CD4-positive, alpha-beta T cell (primary cell): ENCODE measurements at places on chromosomes 2 and 18.

DNA sequence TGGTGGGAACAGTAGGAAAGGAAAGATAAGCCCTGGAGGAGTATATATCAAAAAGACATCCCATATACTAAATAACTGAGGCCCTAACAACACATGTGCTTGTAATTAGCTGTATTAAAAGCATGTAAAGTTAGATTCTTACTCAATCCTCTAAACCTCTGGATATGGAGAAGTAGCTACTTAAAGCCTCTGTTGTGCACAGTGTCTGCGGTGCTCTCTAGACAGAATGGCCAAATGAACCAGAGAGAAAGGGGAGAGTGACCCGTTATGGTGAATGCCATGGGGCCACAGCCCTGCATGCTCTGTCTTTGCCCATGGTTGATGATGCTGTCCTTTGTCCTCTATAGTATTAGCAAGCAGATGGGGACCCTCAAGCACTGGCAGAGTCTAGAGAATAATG is 104.4 kb upstream of the SLC8A1 start:
- no peak for DNase-seq

- no peak for DNase-seq
Measured at GRCh38 chr18:65359479-65359878, 391.3 kb upstream of the CDH7 start.

DNA sequence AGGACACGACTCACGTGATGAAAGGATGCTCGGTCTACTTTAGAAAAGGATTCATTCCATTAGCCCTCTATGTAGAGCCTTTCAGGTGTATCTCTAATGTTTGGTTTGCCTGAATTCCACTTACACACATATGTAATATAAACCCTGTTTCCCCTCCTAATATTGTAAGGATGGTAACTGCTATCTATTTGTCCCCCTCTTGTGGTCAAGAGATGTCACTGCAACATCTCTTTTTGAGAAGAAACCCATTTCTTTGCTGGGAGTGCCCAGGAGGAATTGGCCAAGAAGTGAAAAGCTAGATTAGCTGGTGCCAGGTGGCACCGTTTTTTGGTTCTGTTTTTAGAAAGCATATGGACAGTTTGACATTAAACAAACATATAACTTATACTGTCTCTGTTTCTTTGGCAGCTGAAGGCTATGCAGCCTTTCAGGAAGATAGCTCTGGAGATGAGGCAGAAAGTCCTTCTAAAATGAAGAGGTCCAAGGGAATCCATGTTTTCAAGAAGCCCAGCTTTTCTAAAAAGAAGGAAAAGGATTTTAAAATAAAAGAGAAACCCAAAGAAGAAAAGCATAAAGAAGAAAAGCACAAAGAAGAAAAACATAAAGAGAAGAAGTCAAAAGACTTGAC is 41.2 kb downstream of the RALBP1 start:
- no peak for DNase-seq

DNA sequence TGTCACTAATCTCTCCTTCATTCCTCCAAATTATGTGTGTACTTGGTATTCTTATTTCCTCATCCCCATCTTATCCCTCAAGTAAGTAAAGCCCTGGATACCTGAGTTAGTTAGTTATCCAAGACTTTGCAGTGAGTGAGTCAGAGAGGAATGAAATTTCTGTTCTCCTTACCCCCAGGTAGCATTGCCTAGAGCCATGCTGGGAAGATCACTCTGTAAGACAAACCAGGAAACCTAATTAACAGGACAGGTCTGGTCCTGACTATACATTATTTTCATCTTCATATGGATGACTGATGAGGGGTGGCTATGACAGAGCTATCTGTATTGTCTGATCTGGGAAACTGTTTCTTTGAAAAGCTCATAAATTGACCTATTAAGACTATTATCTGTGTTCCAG is 55.0 kb upstream of the ITGA6 start:
- no peak for DNase-seq

GRCh38 chr2:45812011-45812500 is 160.6 kb downstream of the PRKCE start:
- DNase-seq: no peak

GRCh38 chr2:165192729-165193128 is 11.1 kb downstream of the SCN3A start:
- DNase-seq: no peak

DNA sequence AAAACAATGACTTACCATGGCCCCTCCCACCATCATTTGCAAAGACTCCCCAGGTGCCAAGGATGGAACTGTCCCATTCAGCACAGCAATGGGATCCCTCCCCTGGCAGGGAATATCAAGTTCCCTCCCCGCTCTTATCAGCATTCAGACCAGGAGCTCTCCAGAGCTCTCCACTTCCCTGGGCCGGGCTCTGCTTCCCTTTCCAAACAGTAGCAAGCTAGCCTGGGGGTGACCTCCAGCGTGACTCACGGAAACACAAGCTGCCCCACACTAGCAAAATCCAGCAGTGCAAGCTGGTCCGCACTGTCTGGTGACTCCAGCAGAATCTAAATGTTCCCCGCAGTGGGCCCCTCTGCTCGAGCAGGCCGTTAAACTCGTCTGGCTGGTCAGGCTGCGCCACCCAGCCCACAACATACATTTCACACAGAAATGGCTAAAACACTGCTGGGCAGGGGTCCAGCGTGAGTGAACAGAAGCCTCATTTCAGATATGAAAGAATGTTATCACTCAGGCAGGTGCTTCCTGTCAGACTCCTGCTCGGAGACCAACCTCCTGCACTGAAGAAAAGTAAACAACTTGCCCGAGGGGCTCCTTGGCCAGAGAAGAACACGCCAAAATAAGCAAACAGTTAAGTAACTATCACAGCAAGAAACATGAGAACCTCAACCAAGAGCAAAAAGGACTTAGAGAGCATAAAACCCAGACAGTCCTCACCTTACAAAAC is 33.9 kb downstream of the STAT1 start:
- DNase-seq: no peak

DNA sequence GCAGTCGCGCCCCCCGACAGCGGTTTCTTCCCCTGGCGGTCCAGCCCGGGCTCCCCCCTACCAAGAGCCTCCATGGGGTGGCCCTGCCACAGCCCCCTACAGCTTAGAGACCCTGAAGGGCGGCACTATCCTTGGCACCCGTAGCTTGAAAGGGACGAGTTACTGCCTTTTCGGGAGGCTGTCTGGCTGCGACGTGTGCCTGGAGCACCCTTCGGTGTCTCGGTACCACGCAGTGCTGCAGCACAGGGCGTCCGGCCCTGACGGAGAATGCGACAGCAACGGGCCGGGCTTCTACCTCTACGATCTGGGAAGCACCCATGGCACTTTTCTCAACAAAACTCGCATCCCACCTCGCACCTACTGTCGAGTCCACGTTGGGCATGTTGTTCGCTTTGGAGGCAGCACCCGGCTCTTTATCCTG is 475 bp downstream of the SLC4A1AP start:
- DNase-seq: no peak

GRCh38 chr2:240604291-240604938 is 17.9 kb downstream of the CAPN10 start:
- no peak for DNase-seq

GRCh38 chr18:4544142-4544541 is 89.0 kb upstream of the DLGAP1 start:
- no peak for DNase-seq

- no peak for DNase-seq
Measured at GRCh38 chr2:180385601-180386201, 378.6 kb upstream of the CWC22 start.

DNA sequence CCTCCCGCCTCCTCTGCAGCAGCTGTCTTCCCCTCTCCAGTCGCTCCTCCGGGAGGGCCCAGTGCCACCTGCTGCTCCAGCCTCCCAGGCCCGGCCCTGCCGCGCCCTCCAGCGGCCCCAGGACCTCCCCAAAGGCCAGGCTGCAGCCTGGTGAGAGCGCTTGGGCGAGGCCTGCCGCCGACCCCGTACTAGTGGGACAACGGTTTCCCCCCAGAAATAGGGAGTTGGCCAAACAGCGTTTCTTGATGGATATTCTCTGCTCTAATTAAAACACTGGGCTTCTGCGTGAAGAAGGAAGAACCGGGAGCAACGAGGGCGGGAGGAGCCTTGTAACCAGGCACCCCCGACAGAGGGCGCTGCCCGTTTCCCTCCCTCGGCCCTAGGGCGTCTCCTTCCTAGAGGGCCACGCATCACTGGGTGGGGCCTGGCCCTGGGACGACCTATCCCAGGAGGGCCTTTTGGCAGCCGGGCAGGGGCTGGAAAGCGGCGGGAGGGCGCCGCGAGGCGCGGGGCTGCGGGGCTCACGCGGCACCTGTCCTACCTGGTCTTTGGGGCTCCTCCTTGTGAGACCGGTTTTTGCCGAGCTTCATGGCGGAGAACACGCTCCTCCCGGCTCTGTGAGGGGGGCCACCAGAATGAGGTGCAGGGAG is 25.4 kb upstream of the OTOF start:
- peak; percentile 85 for DNase-seq

- DNase-seq: no peak
Measured at GRCh38 chr2:1752751-1753150, 8.4 kb upstream of the PXDN start.

GRCh38 chr18:76233876-76234675 is 261.0 kb downstream of the ZNF516 start:
- no peak for DNase-seq

GRCh38 chr18:55448420-55448819 is 139.6 kb downstream of the TCF4 start:
- DNase-seq: no peak

- DNase-seq: peak; percentile 86
Measured at GRCh38 chr2:26184555-26185303, 11.8 kb downstream of the GAREM2 start.

- no peak for DNase-seq
Measured at GRCh38 chr18:46413684-46414083, 243.3 kb downstream of the LOXHD1 start.

GRCh38 chr2:222483513-222484039 is 59.2 kb downstream of the SGPP2 start:
- no peak for DNase-seq

DNA sequence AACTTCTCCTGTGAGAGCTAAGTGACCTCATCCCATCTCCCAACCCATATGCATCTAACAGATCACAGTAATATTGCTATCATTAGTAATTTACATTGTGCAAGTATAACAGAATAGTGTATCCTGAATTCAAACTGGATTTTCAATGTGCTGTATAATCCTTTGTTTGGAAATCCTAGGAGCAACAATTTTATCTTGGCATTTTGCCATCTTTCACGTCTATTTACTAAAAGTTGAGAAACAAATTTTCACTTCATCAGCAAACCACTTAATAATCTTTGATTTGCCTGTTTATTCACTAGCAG is 3.8 kb downstream of the HNRNPLL start:
- DNase-seq: no peak

DNA sequence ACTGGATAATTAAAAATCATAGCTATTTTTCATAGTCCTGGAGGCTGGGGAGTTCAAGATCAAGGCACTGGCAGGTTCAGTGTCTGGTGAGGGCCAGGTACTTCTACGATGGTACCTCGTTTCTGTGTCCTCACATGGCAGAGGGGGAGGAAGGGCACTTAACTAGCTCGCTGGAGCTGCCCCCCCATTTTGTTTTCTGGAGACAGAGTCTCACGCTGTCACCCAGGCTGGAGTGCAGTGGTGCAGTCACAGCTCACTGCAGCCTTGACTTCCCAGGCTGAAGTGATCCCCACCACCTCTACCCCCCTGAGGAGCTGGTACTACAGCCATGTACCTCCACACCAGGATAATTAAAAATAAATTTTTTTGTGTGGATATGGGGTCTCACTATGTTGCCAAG is 40.3 kb downstream of the ASB1 start:
- DNase-seq: no peak

- no peak for DNase-seq
Measured at GRCh38 chr18:76528477-76529432, 33.7 kb upstream of the ZNF516 start.

DNA sequence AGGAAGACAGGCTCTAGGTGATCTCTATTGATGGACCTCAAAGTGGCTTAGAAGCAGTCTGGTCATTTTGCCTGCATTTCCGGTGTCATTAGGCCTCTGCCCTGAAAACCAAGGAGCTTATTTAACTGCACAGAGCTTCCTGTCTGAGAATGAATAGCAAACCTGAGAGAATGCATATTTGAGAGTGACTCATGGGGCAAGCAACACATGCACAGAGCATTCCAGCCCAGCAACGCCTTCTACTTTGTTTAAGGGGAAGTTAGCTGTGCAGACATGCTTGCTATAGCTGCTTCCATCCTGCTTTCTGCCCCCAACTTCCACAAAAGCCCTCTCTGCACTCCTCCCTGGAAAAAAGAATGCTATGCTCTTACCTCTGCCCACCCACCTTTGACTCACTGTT is 232.8 kb downstream of the GRB14 start:
- no peak for DNase-seq

- DNase-seq: no peak
Measured at GRCh38 chr2:130390460-130391057, 34.7 kb downstream of the PTPN18 start.

DNA sequence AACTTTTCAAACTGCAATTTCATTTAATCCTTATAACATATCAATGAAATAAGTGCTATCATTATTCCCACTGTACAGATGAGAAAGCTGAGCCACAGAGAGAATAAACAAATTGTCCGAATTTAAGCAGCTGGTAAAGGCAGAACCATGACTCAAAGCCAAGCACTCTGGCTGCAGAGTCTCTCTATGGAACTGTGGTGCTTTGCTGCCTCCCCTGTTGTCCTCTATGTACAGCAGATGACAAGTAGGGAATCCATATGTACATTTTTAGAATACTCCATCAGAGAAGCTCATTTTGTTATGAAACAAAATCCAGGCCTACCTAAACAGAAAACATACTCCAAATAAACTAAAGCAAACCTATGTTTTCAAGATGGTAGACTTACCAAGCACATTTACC is 45.1 kb downstream of the FARSB start:
- DNase-seq: no peak

GRCh38 chr2:95050385-95051300 is 25.1 kb downstream of the MAL start:
- no peak for DNase-seq

- DNase-seq: no peak
Measured at GRCh38 chr2:68366083-68366560, 1.0 kb downstream of the PLEK start.

DNA sequence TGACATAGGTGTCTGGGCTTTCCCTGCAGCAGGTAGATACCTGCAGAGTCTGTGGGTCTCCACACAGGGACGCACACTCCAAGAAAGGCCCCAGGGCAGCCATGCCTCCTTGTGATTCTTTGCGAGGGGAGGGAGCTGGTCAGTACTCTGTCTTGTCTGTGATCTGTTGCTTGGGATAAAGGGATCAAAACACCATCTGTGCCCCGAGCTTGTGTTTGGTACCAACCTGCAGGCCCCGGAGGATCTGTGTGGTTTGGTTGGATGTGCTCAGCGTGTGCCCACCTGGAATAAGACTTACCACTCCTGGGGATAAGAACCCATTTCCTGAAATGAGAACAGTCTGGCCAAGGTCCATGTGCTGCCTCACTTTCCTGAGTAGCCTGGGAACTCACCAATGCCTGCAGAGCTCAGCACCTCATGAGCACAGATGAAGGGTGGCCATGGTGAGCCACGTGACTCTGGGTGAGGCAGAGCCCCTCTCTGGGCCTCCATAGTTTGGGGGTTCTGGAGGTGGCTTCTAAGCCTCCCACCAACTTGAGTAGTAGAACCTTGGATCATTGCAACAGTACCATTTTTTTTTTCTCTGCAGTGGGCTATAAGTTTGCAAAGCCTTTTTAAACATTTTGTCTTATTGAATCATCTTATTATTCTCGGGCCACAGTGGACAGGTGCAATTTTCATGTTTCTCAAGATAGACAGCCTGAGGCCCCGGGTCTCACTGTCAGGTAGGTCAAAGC is 134.8 kb downstream of the DDX1 start:
- DNase-seq: no peak
